ENCODE measurements at places on chromosomes 16 and 17. TPM values are rescaled to one million over a fixed set of nuclear protein-coding genes. Genes with fewer than 3 reads are reported as not detected.

KRTAP9-2 gene
- total RNA-seq = not detected

TMEM11 gene
- 20.4 TPM for total RNA-seq

DNA sequence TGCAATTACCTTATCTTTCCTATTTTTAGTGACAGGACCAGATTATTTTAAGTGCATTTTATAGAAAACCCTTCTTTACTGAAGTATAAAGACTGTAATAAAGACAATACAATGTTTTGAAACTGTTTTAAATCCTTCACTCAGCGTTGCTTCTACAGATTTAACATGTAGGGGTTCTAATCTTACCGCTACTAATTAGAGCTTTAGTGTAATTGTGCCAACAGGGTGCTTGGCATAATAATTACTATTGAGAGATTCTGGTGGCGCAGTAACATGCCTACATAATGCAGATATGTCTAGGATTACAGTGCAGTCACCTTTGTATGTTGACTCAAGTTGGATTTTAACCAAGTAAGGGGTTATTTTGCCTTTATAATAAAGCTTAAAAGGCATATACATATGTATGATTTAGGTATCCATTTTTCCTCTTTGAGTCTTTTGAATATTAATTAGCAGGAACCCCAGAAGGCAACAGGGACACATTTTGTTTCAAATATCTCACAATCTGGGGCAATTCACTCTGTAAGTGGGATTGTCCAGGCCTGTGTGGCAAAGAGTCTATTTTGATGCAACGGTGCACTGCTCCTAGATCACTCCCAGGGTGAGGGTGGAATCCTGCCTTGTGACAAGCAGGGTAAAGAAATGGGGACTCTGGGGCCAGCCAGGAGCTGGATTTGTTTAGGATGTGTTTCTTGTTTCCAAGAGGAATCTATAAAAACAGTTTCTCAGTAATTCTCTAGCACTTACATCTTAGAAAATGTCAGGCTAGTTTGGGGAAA lies 604.7 kb upstream of the SALL1 start:
- DNase-seq = no peak

DNA sequence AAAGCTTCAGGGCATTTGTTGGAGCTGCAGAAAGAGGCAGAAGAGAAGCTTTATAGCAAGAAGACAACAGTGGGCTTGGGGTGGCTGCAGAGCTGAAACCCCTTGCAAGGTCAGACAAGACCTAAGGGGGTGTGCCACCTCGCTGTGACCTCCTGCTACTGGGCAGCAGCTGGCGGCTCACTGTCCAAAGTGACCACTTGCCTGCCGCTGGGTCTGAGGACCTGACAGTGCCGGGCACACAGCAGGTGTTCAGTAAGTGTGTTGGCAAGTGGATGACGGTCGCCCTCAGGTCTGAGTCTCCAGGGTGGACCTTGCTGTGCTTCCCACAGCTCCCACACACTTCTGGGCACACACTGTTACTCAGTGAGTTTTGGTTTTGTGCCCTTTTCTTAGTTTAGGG lies 336.5 kb downstream of the C16orf95 start:
- DNase-seq = no peak

TAOK2 gene
- 45.1 TPM for total RNA-seq

DNA sequence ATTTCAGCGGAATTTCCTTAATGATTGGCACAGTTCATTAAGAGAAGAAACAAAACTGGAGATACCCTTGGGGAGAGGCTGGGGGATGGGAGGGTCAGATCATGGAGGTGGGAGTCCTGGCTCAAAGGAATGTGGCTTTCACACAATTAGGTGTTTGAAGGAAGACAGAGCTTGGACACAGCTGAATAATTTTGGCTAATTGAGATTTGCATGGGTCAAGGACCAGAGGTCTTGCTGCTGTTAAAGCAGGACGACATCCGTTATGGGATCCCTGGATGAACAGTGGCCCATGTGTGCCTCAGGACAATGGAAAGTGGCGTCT lies 160.3 kb downstream of the HS3ST3B1 start:
- DNase-seq = no peak

DNA sequence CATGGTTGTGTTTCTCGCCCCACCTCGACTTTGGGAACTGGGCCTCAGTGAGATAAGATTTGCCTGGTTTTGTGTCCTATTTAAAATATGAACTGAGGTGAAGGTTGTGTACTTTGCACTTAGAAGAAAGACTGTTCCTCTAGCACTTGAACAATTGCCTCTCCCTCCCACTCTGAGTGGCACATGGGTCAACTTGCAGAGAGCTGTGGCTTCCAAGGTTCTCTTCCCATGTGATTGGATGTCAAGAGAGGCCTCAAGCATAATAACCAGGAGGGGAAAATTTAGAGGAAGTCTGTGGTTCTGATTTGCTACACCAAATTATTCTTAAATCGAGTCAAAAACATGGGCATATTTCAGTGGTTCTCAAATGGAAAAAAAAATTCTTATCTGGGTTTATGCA lies 329.2 kb downstream of the HS3ST3B1 start:
- DNase-seq = no peak

DNA sequence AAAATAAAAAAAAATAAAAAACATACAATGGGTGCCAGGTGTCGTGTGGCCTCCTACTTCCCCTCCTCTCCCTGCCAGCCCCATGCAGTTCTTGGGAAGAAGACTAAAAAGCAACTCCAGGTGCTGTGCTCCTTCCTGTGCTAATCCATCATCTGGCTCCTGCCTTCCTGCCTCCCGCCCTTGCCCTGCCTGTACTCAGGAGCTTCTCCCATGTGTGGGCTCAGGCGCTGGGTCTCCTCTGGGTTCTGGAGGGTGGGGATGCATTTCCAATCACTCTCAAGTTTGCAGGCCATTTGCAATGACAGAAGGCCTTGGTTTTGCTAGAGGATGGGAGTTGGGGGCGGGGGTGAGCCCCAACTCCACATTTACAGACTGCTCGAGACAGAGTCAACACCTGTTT lies 122.9 kb downstream of the SDK2 start:
- DNase-seq = no peak

DNA sequence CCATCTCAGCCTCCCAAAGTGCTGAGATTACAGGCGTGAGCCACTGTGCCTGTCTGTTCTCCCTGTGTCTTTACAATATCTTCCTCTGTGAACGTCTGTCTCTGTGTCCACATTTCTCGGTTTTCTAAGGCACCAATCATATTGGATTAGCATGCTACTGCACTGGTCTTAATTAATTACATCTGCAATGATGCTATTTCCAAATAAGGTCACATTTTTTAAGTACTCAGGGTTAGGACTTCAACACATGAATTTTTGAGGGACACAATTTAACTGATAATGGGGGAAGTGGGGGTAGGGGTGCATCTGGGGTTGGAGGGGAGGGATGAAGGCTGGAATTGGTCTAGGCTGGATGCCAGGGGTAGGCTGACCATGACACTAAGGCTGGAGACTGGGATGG lies 102.6 kb downstream of the N4BP1 start:
- no peak for DNase-seq

GHDC gene
- 26.2 TPM for total RNA-seq

AARSD1 gene
- total RNA-seq = 69.1 TPM

- no peak for DNase-seq
Observed at GRCh38 chr16:66670691-66671388, 25.7 kb downstream of the CMTM4 start.

DNA sequence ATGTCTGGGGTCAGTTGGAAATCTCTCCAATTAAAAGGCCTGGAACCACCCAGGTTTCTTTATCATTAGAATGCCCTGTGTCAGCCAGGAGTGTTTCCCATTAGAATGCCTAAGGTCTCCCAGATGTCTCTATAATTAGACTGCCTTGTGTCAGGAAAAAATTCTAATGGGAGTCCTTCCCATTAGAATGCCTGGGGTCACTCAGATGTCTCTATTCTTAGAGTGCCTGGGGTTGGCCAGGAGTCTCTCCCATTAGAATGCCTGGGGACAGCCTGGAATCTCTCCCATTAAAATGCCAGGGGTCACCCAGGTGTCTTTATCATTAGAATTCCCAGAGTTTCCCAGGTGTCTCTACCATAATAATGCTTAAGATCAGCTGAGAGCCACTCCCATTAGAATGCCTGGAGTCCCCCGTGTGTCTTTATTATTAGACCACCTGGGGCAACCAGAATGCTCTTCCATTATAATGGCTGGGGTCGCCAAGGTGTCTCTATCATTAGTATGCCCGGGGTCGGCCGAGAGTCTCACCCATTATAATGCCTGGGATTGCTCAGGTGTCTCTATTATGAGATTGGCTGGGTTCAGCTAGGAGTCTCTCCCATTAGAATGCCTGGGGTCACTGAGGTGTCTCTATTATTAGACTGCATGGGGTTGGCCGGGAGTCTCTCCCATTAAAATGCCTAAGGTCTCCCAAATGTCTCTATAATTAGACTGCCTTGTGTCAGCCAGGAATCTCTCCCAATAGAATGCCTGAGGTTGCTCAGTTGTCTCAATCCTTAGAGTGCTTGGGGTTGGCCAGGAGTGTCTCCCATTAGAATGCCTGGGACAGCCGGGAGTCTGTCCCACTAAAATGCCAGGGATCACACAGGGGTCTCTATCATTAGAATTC lies 2254.6 kb downstream of the TP53TG3F start:
- no peak for DNase-seq

DNA sequence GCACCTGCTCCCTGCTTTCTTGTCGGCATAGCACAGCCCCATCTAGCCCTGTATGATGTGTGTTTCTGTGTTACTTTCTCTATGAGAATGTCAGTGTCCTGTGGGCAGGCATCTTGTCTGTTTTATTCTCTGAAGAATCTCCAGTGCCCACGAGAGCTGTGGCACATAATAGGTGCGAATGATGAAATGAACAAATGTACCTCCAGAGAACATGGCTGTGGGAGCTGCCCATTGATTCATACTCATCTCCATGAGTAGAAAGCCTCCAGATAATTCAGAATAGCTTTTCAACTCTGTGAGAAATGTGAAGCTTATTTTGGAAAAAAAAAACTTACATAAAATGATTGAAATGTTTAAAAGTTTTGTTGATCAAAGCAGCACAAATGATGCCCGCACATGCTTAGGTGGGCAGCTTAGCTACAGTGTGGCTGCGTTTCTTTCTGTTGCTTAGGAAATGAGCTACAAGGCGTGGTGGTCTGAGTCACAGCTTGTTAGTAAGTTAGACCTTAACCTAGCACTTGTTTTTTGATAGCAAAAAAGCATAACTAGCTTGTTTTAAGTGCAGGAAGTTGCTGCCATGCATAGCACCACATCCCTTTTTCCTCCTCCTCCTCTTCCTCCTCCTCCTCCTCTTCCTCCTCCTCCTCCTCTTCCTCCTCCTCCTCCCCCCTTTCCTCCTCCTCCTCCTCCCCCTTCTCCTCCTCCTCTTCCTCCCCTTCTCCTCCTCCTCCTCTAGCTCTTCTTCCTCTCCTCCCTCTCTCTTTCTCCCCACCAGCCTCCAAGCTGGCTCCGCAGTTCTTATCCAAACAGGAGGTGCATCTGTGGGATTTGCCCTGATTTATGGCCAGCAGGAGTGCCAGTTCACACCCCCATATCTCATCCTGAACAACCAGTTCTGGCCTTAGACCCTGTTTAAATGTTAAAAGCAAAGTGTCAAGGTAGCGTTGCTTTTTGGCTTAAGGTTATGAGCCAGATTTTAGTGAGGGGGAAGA lies 221.5 kb downstream of the IRF8 start:
- no peak for DNase-seq

DNA sequence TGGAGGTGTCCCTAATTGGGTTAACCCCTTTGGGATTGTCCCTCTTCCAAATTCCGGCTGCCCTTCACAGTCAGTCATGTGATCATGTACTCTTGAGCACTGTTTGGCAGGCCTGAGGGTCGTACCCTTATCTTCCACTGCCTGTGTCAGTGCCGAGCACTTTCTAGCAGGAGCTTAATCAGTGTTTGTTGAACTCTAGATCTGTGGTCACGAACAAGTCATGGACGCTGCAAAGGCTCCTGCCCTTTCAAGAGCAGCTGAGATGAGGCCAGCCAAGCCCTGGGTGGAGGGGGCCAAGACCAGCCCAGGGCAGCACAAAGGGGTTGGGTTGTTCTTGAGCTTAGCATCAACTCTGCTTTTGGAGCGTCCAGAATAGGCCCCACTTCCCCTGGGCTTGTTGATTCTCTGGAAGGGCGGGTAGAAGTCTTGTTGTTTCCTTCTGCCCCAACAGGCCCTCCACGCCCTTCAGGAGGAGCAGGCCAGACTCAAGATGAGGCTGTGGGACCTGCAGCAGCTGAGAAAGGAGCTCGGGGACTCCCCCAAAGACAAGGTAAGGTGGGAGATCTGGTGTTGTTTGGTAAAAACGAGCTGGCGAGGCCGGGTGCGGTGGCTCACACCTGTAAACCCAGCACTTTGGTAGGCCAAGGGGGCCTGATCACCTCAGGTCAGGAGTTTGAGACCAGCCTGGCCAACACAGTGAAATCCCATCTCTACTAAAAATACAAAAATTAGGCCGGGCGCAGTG lies 5.3 kb downstream of the IFI35 start:
- DNase-seq = no peak

GRCh38 chr16:55039931-55040330 lies 109.3 kb downstream of the IRX5 start:
- DNase-seq = no peak

GRCh38 chr16:25034911-25035310 lies 19.7 kb upstream of the ARHGAP17 start:
- no peak for DNase-seq

GRCh38 chr16:85227084-85227945 lies 115.0 kb upstream of the CIBAR2 start:
- DNase-seq = no peak

- no peak for DNase-seq
Observed at GRCh38 chr17:81650951-81651350, 5.4 kb downstream of the PDE6G start.

GRCh38 chr16:66972983-66973382 lies 11.9 kb downstream of the CES3 start:
- DNase-seq = no peak

SLC5A10 gene
- total RNA-seq = not detected

DNA sequence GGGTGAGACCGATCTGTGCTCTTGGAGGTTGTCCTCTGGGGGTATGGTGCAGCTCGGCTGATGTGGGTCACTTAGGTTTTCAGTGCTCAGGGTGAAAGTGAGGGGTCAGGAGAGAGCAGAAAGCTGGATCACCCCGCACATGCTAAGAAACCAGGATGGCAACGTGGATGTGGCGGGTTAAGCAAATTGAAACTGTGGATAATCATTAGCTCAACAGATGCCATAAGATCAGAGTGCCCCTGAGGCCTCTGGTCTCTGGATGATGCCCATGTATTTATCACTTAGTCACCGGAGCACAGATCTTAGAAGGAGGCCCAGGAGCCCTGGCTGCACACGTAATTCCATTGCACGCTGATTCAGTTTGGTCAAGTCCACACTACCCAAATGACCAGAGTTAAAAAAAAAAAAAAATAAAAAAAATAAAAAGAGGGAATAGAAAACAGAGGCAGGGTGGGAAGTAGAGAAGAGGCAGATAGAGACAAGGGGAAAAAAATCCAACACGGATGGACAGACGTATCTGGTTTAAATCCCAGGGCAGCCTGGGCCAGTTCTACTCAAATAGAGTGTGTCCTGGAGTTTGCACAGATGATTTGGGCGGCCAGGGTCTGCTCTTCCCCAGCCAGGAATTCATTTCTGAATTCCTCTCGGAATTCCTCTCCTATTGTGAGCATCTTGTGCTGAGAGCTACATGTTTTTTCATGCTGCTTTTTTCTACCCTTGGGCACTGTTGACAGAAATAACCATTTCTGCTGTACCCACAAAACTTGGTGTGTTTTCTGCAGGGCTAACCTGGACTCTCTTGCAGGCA lies 378.3 kb downstream of the CPPED1 start:
- no peak for DNase-seq
